ENCODE measurements at places on chromosomes 12 and 14.
A peak's percentile ranks its signal among the peaks of the same experiment; 100 is the strongest.

DNA sequence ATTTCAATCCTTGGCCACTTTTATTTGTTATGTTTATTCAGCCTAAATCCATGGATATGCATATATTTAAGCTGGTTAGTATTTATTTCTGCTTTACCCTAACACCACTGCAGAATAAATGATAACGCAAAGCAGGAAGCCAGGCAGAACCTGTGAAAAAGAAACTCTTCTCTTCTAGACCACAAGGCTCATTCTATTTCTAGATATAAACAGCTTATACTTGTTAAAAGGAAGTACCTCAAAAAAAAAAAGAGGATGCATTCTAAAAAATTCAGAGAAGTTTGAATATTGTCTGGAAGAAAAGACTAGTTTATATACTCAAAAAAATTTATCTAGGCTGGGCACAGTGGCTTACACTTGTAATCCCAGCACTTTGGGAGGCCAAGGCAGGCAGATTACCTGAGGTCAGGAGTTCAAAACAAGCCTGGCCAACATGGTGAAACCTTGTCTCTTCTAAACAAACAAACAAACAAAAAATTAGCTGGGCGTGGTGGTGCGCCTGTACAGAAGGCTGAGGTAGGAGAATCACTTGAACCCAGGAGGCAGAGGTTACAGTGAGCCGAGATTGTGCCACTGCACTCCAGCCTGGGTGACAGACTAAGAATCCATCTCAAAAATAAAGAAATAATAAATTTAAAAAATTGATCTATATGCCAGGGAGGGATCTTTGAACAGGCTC is 55.8 kb downstream of the GALNT4 start:
- DNase-seq = peak; percentile 65

DNA sequence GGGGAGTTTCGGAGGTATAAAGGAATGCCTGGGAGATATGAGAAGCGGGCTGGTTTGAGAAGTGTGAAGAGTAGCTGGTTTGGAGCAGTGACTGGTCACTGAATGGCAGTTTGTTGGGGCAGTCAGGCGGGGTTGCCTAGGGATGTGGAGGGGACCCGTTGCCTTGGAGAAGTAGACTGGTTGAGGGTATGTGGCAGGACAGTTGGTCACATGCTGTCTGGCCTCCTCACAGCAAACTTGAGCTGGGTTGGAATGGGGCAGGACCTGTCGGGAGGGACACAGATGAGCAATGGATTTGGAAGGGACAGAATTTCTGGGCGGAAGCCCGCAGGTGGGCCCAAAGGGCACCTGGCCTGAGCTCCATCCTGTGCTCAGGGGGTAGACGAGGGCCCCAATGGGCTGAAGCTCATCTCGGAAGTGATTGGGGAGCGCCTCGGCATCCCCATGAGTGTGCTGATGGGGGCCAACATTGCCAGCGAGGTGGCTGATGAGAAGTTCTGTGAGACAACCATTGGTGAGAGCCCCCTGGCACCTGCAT is 2.2 kb downstream of the GPD1 start:
- no peak for DNase-seq

DNA sequence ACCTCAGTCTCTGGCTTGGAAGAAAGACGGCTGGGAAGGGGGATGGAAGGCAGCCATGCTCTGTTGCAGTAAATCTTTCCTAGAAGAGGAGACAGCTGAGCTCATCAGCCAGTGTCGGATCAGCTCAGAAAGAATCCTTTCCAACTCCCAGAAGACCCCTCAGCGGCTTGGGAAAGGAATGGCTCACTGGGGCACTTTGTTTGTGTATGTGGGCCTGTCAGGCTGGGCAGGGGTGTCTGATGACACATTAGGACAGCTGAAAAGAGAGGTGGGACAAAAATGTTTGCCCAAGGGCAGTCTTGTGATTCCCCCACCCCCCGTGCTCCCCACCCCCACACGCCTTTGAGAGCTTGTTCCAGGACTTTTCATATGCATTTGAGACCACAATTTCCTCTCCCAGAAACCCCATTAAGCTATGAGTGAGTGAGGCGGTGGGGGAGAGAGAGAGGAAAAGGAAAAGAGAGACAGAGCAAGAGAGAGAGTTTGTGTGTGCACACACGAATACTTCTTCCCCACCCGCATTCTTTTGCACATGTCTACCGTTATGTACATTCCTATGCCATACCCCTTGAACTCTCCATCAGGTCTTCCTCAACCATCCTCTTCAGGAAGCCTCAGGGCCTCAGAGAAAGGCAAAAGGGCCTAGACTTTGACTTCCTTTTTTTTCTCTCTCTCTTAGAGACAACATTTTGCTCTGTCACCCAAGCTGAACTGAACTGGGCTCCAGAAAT is 198.9 kb downstream of the ZFP36L1 start:
- DNase-seq = no peak

DNA sequence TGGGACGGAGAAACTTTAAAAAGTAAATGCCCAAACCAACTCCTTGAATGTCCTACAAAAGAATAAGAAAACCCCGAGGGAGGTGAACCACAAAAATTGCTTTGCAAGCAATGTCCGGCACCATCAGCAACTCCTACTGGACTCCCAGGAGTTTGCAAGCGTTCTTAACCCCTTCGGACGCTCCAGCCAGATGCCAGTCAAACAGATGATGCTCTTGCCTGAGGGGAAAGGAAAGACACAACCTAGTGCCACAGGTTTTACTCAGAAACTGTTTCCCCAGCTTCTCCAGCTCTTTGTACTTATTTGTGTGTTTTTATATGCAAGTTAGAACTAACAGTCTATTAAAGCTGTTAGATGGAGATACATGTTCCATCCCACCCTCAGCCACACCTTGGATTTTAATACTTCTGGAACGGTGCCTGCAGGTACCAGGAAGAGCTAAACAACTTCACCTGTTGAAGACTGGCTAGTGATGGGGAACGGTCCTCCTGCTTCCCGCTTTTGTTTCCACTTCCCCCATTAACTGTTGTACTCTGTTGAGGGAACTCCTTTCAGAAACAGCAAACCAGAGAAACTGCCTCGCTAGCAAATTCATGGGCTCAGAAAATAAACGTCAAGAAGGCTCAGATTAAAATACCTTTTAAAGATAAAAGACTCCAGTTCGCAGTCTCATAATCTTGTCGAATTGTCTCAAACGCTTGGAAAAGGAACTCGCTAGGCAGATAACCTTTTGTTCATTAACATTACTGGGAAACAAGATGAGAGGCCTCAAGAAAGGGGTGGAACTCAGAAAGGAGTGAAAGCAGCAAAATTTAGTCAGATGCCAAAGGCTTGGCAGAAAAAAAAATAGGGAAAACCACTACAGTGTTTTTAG is 1.1 kb upstream of the FERMT2 start:
- no peak for DNase-seq

DNA sequence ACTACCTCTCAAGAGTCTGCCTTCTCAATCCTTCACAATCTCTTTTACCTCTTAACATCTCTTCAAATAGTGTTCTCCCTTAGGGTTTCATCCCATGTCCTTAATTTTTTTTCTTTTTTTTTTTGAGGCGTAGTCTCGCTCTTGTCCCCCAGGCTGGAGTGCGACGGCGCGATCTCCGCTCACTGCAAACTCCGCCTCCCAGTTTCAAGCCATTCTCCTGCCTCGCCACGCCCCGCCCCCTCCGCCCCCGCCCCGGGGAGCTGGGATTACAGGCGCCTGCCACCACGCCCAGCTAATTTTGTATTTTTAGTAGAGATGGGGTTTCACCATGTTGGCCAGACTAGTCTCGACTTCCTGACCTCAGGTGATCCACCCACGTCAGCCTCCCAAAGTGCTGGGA is 7.0 kb upstream of the BCAT1 start:
- no peak for DNase-seq

DNA sequence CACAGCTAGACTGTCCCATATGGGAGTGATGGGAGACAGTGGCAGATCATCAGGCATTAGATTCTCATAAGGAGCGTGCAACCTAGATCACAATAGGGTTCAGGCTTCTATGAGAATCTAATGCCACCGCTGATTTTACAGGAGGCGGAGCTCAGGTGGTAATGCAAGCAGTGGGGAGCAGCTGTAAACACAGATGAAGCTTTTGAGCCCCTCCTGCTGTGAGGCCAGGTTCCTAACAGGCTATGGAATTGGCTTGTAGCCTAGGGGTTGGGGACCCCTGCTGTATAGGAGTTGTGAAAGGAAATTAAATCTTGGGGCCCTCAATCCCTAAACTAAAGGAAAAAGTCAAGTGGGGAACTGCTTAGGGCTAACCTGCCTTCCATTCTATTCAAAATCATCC is 29.6 kb downstream of the ADIPOR2 start:
- no peak for DNase-seq

GRCh38 chr14:102722646-102723045 is 54.6 kb upstream of the TRAF3 start:
- DNase-seq = no peak

DNA sequence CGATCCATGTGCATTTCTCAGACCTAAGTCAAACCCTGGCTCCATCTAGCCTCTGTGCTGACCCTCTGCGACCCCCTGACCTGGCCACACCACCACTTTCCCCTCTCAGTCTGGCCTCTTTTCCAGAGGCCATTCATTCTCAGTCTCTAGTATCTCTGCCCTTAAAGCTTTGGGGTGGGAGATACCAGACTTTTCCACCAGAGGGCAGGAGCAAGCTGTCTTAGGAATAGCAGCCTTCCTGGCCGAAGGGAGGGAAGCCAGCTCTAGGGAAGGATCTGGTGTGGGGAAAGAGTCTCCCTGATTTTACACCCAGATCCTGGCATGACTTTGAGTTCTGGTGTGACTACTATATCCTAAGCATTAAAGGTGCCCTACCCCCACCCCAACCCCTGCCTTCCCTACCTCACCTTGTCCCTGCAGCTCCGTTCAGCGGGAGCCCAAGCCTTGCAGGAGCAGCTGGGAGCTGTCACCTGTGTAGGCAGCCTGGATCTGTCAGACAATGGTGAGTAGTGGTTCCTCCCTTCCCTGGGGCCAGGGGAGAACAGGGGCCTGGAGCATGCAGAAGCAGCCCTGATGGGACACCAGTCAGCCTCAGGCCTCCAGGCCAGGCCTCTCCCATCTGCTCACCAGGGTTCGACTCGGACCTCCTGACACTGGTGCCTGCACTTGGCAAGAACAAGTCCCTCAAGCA is 6.6 kb downstream of the CARMIL3 start:
- DNase-seq = peak; percentile 81

DNA sequence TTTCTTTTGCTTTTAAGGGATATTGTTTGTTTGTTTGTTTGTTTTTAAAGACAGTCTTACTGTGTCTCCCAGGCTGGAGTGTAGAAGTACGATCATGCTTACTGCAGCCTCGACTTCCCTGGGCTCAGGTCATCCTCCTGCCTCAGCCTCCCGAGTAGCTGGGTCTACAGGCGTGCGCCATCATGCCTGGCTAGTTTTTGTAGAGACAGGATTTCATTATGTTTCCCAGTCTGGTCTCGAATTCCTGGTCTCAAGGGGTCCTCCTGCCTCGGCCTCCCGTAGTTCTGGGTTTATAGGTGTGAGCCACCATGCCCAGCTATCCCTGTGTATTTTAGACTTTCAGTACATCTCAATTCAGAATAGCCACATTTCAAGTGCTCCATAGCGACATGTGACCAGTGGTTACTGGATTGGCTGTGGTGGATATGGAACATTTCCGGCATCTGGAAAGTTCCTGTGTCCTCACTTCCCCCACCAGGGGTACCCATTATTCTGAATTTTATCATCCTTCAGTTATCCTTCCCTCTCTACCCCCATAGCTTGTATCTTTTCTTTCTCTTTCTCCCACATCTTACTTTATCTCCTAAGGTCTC is 61.1 kb downstream of the HRK start:
- no peak for DNase-seq

DNA sequence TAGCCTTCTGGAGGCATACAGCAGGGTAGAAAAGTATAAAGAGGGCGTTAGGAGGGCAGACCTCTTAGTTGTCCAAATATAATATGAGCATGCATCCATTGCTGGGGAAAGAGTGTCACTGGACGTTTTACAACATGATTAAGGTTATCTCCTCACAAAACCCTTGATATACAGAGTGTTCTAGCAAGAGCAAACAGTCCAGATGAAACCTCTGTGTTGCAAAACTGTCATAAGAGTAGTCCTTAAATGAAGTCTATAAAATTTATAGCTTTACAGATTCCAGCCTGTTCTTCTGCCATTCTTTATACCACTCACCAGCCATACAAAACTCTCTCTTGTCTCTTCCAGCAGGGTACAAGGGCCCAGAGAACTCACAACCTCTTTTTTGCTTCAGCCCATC is 21.7 kb downstream of the WBP11 start:
- no peak for DNase-seq

DNA sequence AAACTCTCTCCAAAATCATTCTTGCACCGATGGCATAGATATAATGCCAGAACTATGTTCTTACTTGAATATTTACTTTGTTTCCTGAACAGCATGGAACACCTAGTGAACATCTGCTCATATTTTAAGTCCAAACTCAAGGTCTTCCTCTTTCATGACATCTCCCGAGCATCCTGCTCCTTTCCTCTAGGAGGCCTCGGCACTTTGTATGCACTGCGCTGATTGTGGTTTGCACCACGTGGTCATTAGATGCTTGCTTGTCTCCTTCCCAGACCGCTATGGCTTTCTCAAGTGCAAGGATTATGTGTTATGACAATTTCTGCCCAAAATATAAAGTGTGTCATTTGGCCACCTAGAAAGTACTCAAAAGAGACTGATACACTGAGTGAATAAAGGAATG is 912.0 kb downstream of the GALC start:
- DNase-seq = no peak

GRCh38 chr14:95406756-95407277 is 87.1 kb upstream of the CLMN start:
- no peak for DNase-seq

DNA sequence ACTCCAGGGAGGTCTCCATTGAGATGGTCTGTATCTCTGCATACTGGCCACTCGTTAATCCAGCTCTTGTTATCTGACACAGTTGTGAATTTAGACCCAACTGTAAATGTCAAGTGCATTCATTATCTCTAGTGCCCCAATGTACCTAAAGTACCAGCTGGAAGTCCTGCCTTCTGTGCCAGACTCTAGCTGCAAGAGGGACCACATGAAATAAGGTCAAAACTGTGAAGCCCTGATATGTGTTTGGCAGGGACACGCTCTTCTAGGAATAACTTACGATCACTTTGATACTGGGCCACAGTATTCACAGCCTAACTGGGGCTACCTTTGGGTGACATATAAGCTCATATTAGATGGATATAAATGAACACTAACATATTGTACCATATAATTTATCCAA is 268.5 kb downstream of the LRIG3 start:
- DNase-seq = no peak

- DNase-seq = no peak
These were observed 133.0 kb downstream of the CPNE8 start for GRCh38 chr12:38772437-38772836.

GRCh38 chr14:21476523-21476924 is 235 bp downstream of the RAB2B start:
- no peak for DNase-seq

Data from activated CD4-positive, alpha-beta T cell treated with anti-CD3 and anti-CD28 coated beads, Interleukin-2, Interleukin-6, amounts not matched to agents 100 ng/mL and 50 ng/mL, durations not matched to agents 16 hours and 8 hours (primary cell).